ENCODE measurements at places on chromosomes 5 and 9. TPM values are rescaled to one million over a fixed set of nuclear protein-coding genes. Genes with fewer than 3 reads are reported as not detected.

LCP2 gene
- not detected for total RNA-seq

FNIP1 gene
- 12.1 TPM for total RNA-seq

NEURL1B gene
- total RNA-seq = 3.3 TPM

GRIA1 gene
- not detected for total RNA-seq

CER1 gene
- total RNA-seq = not detected

MYOZ3 gene
- not detected for total RNA-seq

DDX4 gene
- total RNA-seq = not detected

CCDC152 gene
- total RNA-seq = not detected

WNK2 gene
- 7.7 TPM for total RNA-seq

ENTREP1 gene
- total RNA-seq = 0.71 TPM

LTC4S gene
- not detected for total RNA-seq

ANKRD31 gene
- total RNA-seq = 0.05 TPM

SLC6A7 gene
- total RNA-seq = not detected

ISOC1 gene
- total RNA-seq = 13.5 TPM

INSL4 gene
- total RNA-seq = 13.9 TPM

ZBED3 gene
- 3.6 TPM for total RNA-seq

F12 gene
- total RNA-seq = 25.2 TPM

Data from A549 treated with RU486 at 1 μM for 4 hours (cell line).